ENCODE measurements at places on chromosomes 2 and 18.
A peak's percentile ranks its signal among the peaks of the same experiment; 100 is the strongest.

DNA sequence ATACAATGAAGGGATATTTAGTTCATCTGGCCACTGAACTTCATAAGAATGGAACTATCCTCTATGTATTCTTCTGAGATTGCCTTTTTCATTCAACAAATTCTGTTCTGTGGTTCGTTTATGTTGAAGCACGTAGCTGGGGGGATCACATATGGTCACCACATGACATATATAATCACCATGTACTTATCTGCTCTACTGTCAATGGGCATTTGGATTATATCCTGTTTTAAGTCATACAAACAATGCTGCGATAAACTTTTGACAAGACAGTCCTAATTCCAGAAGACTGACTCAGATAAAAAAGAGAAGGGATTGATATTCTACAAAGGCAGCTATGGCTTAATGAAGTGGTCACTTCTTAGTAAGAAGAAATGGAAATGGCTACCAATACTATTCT, 116.0 kb upstream of the CCDC195 start:
- peak; percentile 46 for DNase-seq

DNA sequence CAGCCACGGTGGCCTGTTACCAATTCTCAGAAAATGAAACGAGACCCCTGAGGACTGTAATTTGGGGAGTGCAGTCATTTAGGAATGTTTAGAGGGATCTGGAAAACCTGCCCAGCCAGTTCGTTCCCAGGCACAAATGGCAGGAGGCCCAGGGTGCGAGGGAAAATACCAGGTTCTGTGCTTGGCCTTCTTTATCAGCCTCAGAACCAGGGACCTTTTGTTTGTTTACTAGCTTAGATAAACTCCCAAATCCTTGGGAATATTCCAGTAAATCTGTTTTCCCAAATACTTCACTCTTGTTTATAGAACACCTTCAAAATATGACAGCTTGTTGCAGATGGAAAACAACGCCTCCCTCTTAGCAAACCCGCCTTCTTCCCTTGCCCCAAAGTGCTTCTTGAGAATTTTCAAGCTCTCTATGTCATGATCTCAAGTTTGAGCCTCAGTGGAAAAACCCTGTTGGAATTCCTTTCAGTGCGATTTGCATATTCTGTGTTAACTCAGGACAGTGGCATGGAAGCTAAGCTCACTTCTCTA, 400.3 kb upstream of the SMIM21 start:
- no peak for DNase-seq

GRCh38 chr18:5417342-5417741, 121.8 kb upstream of the ZBTB14 start:
- DNase-seq: peak; percentile 13

DNA sequence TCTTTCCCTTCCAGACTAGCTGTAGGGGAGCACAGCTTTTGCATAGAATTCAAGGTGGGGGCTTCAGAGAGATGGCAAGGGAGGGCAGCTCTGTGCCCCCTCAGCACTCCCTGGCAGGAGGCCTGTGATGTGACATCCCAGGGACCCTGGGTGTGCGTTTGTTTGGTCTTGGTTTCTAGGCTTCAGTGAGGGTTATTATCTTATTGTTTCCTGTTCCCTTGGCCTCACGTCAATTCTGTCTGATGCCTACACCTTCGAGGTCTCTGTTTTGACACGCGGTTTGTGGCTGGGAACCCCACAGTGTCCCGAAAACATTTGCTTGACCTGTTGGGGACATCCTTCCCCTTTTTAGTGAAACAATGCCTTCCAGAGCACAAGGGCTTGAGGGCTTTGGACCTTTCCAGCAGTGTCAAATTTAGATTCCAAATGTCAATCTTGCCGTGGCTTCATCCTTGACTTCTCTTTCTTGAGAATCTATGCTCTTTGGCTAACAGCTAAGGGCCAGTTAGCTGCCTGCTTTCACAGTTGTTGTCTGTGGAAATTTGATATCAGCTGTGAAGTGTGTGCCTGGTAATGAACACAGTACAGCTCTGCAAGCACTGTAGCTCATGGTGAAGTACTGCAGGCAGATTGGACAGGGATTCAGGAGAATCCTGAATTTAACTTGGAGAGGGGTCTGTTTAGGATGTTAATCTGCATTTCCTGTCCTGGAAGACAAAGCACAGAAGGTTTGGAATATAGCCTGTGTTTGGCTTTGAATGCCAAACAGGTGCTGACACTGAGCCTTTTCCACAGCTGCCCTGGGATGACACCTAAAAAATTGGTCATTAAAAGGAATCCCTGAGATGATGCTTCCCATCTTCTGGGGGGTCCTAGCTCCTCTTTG, 108.2 kb upstream of the CXCR4 start:
- no peak for DNase-seq

- DNase-seq: no peak
Measured at GRCh38 chr2:19810637-19811036, 91.1 kb downstream of the TTC32 start.

Measured in fibroblast of upper back skin (primary cell).